ENCODE measurements at places on chromosomes 2 and 18. TPM values are rescaled to one million over a fixed set of nuclear protein-coding genes. Genes with fewer than 3 reads are reported as not detected.

The PROKR1 gene
- not detected for total RNA-seq

The DES gene
- 11.4 TPM for total RNA-seq

The EFHD1 gene
- 4.2 TPM for total RNA-seq

The TUBA3D gene
- total RNA-seq, result not detected

The ALMS1 gene
- 24.0 TPM for total RNA-seq
